ENCODE measurements at places on chromosomes 5 and 9.

- DNase-seq, result no peak
Measured at GRCh38 chr9:20786807-20787206, 102.7 kb downstream of the FOCAD start.

DNA sequence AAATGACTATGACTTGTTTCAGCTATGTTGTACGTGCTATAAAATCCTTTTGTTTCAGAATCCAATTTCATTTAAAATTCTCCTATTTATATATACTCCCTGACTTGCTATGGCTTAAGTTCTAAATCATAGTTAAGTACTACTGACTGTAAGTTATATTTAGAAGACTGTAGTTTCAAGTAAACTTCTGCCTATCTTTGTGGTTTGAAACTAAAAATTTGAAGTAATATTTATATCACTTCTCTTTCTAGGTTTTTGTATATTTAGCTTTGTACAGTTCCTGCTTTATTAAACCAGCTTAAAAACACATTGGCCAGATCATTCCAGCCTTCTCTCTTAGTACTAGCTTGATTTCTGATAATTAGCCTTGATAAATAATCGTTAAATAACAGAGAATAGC lies 196.3 kb downstream of the MLLT3 start:
- DNase-seq, result no peak

GRCh38 chr9:126337729-126338372 lies 11.2 kb downstream of the MVB12B start:
- no peak for DNase-seq

DNA sequence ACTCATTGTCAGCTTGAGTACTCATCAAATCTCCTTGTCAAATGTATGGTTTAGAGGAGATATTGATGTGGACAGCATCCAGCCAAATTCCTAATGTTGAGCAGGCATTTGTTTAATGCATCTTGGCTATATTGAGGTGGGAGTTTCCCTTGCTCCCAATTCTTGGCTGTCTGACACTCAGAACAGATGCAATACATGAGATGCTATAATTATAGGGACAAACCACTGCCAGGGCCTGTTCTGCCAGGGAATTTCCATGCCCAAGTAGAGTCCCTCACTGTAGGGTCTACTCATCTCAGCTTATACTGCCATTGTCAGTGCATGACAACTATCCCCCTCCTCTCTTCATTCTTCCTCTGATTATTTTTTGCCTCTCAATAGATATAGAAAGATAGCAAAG lies 392.0 kb upstream of the KCNN2 start:
- DNase-seq, result no peak

DNA sequence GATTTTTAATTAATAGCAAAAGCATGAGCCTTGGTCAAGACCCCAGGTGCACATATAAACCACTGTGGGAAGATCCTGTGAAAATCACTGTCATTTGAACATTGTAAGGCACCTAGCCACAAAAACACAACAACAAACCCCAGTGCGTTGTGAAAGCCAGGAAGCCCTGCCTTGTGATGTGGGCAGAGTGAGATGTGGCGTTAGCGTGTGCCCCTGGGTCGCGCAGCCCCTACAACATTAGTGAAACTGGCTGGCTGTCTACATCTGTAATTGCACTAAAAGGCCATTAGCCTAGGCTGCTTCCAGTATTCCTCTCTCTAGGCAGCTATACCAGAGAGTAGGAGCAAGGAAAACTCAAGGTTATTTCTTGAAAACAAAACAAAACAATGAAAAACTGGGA lies 21.1 kb upstream of the PDZD2 start:
- no peak for DNase-seq

- no peak for DNase-seq
Measured at GRCh38 chr5:68222824-68223354, 7.3 kb downstream of the PIK3R1 start.

GRCh38 chr9:107243742-107244141 lies 39.3 kb upstream of the RAD23B start:
- peak; percentile 43 for DNase-seq

All from CD4-positive, alpha-beta T cell treated with Interleukin-2 at 100 ng/mL for 4 hours (primary cell).